ENCODE measurements at places on chromosomes 3 and 15.

DNA sequence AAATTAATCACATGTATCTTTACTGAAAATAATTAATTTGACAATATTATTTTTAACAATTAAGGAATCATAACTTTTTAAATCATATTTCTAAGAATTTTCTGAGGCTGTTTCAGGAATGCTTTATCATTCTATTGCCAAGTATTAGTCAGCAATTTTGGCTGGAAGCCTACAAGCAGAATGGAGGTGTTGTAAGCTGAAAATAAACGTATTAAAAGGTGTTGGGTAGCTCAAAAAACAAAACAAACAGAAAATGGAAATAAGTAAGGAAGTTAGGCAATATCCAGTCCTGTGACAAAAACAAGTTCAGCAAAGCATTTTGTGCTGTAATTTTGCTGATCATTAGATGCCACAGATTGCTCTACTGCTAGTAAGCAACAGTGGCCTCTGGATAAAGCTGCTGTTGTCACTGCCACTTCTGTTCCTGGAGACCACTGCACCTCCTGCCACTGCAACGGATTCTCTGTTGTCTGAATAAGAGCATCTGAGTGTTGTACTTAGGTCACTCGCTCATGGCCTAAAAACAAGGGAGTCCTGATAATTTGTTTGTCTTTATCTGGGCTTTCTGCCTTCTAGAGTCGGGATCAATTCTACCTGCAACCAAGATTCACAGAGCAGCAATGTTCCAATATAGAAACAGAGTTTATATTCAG lies 63.5 kb upstream of the SLITRK3 start:
- no peak for DNase-seq

- DNase-seq, result no peak
These were observed 76.4 kb downstream of the SLMAP start for GRCh38 chr3:57832486-57832885.

DNA sequence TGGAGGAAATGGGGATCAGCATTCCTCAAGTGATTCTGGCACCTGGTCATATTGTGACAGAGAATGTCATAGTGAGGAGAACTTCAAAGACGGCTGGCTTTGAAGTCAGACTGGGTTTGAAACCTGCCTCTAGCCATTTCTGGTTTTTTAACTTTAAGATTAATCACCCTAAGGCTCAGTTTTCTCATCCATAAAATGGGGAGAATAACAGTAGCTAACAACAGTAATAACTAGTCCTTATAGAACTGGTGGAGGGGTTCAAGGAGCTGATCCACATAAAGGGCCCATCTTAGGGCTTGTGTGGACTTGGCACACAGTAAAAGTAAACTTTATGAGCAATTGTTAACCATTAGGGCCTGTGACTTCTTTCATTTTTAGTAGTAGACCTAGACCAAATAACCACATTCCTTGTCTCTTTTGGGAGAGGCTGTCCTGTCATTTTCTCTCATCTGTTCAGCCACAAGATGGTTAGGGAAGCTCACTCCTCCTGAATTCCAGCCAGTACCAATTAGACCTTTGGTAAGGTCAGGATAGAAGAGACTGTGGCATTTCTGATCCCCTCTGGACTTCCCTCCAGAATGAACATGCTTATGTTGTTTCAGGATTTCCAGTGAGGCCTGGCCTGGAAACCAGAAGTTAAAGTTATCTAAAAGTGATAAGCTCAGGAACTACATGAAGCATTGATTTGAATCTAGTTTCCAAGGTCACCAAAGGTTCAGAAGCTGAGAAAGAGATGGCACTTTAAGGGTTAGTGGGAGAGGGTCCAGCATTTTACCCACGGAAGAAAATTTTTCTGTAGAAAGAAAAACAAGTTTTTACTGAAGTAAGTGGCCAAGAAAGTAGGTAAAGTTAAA lies 159.3 kb upstream of the DPH6 start:
- DNase-seq, result no peak

- no peak for DNase-seq
These were observed 20.8 kb downstream of the GADL1 start for GRCh38 chr3:30873671-30874070.

DNA sequence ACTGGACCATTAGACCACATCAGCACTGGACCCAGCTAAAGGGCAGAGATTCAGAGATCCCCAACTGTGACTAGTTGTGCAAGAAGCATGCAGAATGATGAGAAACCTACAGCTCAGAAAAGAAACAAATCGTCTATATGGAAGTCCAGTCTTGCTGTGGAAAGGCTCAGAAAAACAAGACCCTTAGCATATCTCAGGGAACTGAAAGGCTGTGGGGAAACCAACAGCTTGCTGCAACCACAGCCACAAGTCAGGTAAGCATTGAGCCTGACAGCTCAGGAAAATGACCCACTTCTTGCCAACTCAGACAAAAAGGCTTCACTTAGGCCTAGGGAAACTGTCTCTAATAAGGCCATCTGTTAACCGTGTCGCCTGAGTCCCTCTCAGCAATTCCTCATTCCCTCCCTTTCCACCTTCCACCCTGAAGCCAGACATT lies 145.6 kb downstream of the LSAMP start:
- no peak for DNase-seq

- DNase-seq, result no peak
These were observed 133.6 kb upstream of the ARPP21 start for GRCh38 chr3:35505772-35506171.

- DNase-seq, result no peak
These were observed 53.7 kb downstream of the ZIC1 start for GRCh38 chr3:147462856-147463255.

GRCh38 chr3:191217301-191217700 lies 18.3 kb downstream of the OSTN start:
- DNase-seq, result no peak

GRCh38 chr3:27319304-27319703 lies 49.9 kb downstream of the NEK10 start:
- no peak for DNase-seq

DNA sequence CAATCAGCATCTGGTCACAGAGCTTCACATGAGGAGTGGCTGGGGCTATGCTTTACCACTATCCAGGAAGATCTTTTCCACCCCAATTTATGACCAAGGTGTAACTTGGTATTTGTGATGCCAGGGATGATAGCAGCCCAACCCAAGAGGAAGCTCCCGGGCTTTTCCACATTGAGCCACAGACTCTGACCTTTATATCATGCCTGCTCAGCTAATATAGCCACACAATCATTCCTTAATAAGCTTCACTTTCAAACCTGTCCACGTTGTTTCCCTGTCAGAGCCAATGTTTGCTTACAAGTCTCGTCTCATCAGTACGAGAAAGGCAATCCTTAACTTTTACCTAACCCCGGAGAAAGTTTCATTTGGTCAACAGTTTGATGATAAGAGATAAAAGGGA lies 330.9 kb downstream of the SHQ1 start:
- DNase-seq, result no peak

GRCh38 chr3:108493862-108494261 lies 16.5 kb downstream of the MYH15 start:
- no peak for DNase-seq

DNA sequence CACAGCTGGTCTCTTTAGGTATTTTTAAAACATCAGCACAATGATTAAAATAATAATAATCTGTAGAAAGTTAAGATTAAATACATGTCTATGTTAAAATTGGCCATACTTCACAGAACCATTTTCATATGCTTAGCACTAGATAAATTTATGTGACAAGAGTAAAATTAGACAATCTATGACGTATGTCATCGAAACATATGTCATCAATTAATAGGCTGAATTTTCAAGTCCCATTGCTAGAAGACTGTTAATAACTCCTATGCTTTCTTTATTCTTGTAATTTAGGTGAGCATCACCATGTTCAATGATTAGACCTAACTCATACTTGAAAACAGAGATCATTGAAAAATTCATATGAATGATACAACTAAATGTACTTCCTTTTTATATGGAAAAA lies 593.3 kb upstream of the KCNMB2 start:
- DNase-seq, result no peak

DNA sequence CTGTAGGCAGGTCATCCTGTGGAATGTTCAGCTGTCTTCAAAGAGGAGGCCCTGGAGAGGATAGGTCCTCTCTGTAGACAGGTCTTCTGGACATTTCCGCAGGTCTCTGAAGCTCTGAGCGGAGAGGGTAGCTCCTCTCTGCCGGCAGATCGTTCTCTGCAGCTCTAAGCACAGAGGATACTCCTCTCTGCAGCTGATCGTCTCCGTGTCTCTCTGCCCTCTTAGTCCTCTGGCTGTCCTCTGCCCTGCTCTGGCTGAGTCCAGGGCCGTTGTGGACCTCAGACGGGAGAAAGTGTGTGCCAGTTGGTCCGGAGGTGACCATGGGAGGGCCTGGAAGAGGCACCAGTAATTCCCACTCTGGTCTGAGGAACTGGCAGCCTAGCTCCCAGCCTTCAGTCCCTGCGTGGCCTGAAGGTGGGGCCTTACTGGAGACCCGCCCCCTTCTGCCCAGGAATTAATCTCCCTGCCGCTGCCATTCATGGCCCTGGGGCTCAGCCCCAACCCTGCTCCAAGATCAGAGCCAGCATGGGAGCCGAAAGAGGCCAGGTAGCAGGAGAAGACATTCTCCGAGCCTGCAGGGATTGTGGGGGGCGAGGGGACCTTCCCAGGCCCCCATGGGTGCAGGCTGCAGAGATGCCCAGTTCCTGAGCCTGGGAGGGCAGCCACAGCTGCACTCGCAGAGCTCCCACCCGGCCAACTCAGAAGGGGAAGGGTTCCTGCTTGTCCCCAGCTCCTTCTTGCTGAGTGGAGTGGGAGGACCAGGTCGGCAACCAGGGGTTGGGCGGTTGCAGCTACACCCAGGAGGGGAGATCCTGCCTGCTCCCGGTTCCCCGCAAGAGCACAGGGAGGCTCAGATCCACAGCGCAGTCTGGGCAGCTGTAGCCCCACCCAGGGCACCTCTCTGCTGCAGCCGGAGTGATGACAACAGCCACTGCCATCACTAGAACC lies 488.7 kb downstream of the RSL24D1 start:
- DNase-seq, result no peak
